Cardiac ventricle fibroblast (primary cell): ENCODE measurements at places on chromosomes 7 and 10. TPM values are rescaled to one million over a fixed set of nuclear protein-coding genes. Genes with fewer than 3 reads are reported as not detected.

The PDZD7 gene
- 0.06 and 1.4 TPM in 2 replicates for total RNA-seq

The A1CF gene
- not detected in 2 replicates for total RNA-seq

The OR2F1 gene
- total RNA-seq, result not detected in 2 replicates

The PRTFDC1 gene
- total RNA-seq, result 11.1 and 15.2 TPM in 2 replicates

The SOSTDC1 gene
- total RNA-seq, result not detected in 2 replicates

The DNAJC1 gene
- total RNA-seq, result 65.9 and 71.1 TPM in 2 replicates

The ZPBP gene
- not detected in 2 replicates for total RNA-seq

The TAS2R41 gene
- not detected in 2 replicates for total RNA-seq

The AKR1D1 gene
- total RNA-seq, result not detected in 2 replicates

The INHBA gene
- 1.5 and 1.9 TPM in 2 replicates for total RNA-seq

The MSMB gene
- not detected in 2 replicates for total RNA-seq

The ARMC10 gene
- 32.1 and 34.9 TPM in 2 replicates for total RNA-seq

The PCGF6 gene
- 8.2 and 11.5 TPM in 2 replicates for total RNA-seq

The IQUB gene
- 0.10 and 0.12 TPM in 2 replicates for total RNA-seq

The LIPF gene
- total RNA-seq, result not detected in 2 replicates

The EPHA1 gene
- total RNA-seq, result not detected in 2 replicates

The UTF1 gene
- total RNA-seq, result not detected in 2 replicates

The ELMO1 gene
- 1.9 and 2.7 TPM in 2 replicates for total RNA-seq
